ENCODE measurements at places on chromosomes 16 and 17.

- DNase-seq: no peak
These were observed 192.6 kb downstream of the MYO1D start for GRCh38 chr17:32684087-32684958.

DNA sequence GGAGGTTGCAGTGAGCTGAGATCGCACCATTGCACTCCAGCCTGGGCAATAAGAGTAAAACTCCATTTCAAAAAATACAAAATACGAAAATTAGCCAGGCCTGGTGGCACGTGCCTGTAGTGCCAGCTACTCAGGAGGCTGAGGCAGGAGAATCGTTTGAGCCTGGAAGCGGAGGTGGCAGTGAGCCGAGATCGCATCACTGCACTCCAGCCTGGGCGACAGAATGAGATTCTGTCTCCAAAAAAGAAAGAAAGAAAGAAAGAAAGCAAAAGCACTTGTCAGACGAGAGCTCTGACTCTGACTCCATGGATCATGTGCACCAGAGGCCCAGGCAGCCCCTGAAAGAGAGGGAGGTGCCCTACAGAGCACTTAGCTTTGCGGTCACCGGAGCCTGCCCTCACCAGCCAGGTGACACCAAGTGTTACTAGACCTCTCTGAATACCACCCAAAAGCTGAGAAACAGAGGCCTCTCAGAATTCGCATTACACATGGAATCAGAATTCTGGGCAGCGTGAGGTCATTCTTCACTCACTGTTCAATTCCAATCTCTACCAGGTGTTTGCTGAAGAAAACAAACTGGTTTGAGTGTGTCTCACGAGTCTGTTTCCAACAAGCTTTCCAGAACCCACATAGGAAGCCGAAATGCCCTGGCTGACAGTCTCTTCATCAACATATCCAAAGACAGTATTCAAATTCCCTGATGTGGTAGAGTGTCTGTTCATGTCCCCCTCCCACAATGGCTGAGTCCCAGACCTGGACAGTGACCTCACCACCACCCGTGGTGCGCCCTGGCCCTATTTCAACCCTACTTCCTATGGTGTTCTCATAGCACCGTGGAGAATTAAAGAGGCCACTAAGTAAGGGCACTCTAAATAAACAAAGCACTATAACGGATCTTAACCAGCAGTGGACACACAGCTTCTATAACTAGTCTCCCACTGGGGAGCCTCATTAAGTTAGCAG is 1.5 kb downstream of the FLCN start:
- DNase-seq: no peak

GRCh38 chr17:35784895-35785294 is 10.5 kb downstream of the MMP28 start:
- DNase-seq: no peak

GRCh38 chr17:7095625-7096024 is 15.6 kb upstream of the CLEC10A start:
- no peak for DNase-seq

GRCh38 chr17:13835151-13835550 is 233.4 kb upstream of the HS3ST3A1 start:
- DNase-seq: no peak

- DNase-seq: no peak
These were observed 597.4 kb upstream of the CDH5 start for GRCh38 chr16:65769055-65769465.

GRCh38 chr16:20676837-20677236 is 20.6 kb downstream of the ACSM1 start:
- DNase-seq: no peak

- no peak for DNase-seq
These were observed 6.2 kb upstream of the ACTG1 start for GRCh38 chr17:81518785-81519283.

GRCh38 chr16:79972053-79972704 is 371.6 kb upstream of the MAF start:
- DNase-seq: no peak

DNA sequence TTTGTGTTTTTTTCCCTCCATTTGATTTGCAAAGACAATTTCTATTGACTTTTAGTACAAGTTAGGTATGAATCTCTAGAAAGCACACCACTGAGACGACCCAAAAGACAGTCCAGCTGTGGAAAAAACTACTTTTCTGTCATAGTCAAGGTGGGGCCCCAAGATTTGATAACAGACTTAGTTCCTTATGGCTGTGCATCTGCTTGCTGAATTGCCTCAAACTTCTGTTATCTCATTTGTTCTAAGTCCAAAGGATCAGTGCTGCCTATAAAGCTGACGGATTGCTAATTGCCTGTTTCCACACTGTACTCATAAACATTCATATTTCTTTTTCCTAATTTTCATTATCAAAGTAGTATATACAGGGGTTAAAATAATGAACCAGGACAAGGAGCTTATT is 180.8 kb downstream of the SPECC1 start:
- no peak for DNase-seq

DNA sequence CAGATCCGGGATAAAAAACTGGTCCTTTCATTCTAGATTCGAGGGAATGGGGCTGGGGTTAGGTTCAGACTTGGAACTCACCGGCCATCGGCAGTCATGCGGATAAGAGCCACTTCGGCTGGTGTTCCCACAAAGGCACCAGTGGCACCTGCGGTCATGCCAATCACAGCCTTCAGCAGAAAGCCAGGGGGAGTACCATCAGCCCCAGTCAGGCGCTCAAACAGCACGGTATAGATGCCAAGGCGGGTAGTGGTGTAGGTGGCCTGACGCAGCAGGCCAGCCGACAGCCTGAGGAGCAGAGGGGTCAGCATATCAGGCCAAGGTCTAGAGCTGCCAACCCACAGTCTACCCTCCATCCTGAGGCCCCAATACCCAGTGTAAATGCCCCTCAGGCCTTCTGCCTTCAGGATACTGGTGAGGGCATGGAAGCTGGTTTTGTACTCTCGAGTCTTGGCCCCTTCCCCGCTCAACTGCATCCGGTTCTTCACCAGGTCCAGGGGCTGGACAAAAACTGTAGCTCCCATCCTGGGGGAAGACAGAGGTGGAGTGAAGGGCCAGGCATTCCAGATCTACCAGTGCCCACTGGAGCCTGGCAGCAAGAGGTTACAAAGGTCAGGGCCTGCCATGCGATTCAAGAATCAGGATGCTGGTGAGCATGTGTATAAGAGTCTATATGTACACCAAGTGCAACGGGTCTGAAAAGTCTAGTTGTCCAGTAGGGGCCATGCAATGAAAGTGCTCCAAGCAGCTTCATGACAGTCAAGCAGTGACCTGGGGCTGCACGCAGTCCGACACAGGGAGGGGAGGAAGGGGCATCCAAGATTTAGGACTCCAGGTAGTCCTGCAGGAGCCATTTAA is 929 bp downstream of the SLC25A11 start:
- DNase-seq: no peak

GRCh38 chr16:56246051-56246817 is 54.9 kb downstream of the GNAO1 start:
- DNase-seq: no peak

- DNase-seq: no peak
These were observed 25.4 kb downstream of the MYH3 start for GRCh38 chr17:10631701-10632100.

DNA sequence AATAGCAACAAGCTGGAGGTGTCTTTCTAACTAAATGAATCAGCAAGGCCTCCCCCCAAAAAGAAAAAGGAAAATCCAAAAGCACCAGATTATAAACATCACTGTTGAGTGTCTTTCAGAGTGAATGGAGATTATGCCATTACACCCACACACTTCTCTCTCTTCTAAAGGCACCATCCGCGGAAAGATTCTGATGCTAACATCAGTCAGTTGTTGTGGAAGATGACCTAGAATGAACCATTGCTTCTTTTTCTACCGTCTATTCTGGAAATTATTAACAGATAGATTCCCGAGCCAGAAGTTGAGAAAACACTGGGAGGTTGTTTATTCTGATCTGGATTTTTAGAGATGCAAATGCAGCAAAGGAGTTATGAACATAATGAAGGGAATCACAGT is 60.9 kb upstream of the FAM20A start:
- no peak for DNase-seq

GRCh38 chr17:349666-350065 is 2.9 kb downstream of the RPH3AL start:
- no peak for DNase-seq

- no peak for DNase-seq
These were observed 148.1 kb downstream of the SOCS1 start for GRCh38 chr16:11107780-11108465.

DNA sequence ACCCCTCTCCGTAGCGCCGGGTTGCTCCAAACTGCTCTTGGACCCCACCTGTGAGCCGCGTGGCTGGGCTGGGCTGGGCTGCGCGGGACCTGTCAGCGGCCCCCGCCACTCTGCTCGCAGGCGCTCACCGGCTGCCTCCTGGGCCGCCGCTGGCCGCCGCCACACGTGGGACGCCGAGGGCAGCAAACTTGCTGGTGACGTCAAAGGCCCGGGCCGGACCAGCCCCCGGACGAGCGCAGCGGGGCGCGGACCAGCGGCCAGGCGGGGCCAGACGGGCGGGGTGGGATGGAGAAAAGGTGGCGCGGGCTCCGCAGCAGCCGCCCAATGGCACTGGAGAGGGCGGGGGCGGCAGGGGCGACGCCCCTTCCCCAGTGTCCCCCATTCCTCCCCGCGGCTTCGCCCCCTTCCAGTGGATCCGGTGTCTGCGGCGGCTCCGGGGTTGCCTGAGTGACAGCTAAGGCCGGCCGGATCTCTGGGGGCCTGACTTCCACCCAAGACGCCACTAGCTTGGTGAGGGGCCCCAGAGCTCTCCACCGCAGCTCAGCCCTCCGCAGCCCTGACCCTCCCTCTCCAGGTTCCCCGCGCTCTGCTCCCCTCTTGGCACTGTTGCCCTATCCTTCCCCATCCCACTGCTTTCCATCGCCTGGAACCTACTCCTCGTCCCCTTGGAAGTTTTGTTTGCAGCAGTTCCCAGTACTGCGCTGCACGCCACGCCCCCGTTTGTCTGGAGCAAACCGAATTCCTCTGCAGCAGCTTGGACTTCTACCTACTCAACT is at the start of gene HS3ST3A1:
Gene HS3ST3A1 (minus strand): TSS at position 154 of the 776 bp plus-strand sequence. CDS start 800 bp downstream, outside the sequence.
- DNase-seq: peak; percentile 8

DNA sequence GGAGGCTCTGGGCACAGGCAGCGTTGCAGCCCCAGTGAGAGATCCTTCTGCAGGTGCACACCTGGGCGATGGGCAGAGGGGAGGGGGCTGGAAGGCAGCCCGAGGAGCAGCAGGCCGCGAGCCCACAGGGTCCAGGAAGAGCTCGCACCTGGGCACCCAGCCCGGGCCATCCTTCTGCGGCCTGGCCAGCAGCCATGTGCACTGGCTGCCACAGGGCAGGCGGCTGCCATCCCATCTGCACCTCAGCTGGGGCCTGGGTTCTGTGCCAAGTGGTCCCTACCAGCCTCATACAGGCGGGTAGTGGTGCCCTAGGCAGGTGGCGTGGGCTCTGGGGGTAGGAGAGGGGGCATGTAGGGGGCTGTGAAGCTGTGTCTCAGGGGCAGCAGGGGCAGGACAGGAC is 197.2 kb downstream of the RBFOX3 start:
- no peak for DNase-seq

GRCh38 chr17:70271672-70272071 is 102.3 kb downstream of the KCNJ2 start:
- DNase-seq: no peak

- DNase-seq: no peak
These were observed 196.6 kb downstream of the RBFOX3 start for GRCh38 chr17:79414063-79414792.

DNA sequence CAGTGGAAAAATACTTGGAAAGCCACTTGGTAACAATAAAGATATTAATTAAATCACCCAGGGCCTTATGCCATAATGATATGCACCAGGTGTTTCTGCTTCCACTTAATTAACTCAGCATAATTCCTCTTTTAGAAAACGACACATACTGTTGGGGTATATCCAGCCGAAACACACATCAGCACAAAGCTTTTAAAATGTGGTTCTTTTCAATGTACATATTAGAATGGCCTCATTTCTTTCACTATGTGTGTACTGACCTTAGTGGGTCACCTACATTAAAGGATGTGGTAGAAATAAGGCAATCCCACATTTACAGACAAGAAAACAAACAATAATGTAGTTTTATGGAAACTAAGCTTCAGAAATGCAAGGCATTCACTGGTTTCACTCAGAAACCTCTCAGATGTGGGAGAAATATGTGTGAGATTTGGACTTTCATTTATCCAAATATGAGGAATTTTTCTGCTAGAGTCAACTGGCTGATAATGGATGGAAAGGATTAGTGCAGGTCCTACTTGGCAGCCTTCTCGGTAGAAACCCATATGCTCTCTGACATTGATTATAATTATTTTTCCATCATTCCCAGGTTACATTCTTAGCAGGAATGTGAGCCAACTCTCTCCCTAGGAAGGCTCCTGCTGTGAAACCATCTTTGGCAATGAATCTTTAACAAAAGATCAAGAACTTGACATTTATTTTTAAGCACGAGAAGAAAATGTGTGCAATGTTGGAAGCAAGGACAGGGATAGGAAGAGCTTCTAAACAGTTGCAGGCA is 66.7 kb upstream of the DHX40 start:
- DNase-seq: no peak

DNA sequence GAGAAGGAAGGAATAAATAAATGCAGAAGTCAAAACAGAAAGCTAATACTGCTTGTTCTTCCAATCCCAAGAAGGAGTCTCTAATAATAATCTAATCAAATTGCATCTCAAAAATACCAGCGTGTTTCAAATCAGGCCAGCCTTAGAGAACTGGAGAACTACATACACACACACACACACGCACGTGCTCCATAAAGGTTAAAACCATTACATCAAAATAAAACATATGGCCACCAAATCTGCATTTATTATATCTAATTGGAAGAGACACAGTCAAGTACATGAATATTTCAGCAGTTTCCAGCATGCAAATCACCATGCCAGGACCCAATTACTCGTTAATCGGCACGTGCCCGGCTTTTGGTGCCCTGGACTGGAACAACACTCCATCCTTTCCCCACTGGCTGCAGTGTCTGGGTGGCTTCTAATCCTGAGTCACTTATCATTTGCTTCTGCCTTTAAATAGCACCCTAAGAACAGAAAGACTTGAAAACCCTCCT is 20.4 kb upstream of the KDM8 start:
- no peak for DNase-seq

DNA sequence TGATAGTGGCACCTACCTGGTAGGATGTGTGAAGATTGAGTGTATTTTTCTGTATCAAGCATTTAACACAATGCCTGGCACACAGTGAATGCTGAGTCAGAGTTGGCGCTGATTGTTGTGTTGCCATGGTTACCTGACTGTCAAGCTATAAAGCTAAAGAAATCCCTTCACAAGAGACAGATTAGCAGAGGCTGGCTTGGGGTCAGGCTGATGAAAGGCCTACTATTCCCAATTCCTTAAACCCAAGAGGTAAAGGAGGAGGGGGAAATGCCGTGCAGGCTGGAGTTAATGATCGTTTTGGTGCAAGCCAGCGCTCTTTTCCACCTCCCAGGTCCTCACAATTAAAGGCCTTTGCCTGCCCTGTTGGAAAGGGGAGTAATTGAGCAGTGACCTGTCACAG is 5.9 kb downstream of the CLEC19A start:
- DNase-seq: no peak

DNA sequence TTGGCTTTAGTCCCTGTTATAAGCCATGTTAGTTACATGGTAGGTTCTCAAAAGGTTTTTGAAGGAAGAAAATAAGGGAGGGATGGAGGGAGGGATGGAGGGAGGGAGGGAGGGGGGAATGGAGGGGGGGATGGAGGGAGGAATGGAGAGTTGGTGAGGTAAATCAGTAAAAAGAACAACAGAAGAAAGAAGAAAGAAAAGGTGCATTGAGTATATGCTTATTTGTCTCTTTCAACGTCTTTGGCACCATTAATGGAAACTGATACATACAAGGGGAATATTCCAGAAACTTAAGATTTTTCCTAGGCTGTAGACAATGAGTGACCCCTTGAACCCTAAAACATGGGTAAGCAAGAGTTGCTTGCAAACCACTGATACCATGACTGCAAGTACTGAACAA is 1056.3 kb downstream of the CDH11 start:
- DNase-seq: no peak

- no peak for DNase-seq
These were observed 220.9 kb downstream of the CBLN1 start for GRCh38 chr16:49060728-49061127.

Data from stimulated activated CD8-positive, alpha-beta memory T cell treated with anti-CD3 and anti-CD28 coated beads, Interleukin-15, amount 100 ng/mL, for 48 hours (primary cell).